ENCODE measurements at places on chromosomes 7 and 10.

DNA sequence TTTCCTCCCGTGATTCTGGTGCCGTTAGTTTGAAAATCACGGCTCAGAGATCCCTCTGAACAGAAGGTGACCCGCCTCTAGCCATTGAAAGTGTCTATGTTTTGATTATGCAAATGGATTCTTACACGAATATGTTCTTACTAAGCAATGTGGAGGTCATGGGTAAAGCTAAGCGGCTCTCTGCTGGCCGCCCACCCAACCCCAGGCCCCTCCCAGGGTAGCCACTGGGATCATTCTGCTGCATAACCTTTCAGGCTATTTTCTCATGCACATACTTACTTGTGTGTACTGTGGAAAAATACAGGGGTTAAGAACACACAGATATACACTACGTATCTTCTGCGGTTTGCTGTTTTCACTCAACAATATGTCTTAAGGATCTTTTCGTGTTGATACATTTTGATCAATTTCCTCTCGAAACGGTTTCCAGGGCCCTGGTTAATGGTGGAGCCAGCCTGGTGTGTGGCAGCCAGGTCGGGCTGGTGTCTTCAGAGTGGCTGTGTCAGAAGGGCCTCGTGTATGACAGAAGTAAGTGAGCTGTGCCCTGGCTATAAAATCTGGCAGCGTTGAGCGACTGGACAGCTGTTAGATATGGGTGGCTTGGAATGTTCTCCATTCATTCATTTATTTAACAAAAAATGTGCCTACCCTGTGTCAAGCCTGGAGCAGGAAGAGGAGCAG, 29.9 kb downstream of the ZNF783 start:
- DNase-seq = no peak

DNA sequence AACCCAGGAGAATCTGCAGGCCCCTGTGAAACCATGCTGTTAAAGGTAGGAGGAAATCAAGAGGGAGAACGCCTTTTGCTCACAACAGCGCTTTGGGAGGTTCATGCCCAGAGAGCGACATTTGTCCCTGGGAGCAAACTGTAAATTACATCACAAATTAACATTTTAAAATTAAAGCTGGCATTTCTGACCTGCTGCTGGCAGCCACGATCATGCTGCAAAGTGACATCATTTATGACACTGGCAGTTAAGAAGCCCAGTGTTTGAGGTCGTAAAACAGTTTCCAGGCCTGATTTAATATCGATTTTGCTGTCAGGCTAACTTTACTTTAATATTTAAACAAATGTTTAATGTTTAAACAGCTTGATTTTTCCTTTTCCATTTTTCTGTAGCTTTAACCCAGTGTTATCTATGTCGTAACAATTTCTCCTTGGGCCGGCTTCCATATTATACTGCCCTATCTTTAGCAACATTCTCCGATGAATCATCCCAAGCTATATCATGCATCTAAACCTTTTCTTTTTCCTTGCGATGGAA, 86.5 kb upstream of the NPVF start:
- DNase-seq = no peak

- DNase-seq = no peak
Observed at GRCh38 chr7:27723085-27723484, 16.9 kb upstream of the TAX1BP1 start.

DNA sequence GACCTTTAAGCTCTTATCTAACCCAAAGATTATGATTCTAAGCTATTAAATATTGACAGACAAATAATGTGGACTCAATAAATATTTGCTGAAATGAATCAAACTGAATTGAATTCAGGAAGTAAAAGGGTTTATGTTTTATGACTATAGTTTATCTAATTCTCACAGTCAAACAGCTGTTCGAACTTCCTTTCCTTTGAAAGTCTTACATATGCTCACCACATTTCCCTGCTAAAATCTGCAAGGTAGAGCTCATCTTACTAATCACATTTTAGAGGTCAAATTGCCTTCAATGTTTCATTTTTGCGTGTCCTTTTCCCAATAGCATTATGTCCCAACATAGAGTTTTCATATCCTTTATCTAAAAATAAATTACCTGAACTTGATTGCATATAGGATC, 154.9 kb upstream of the PPP1R3A start:
- DNase-seq = no peak

DNA sequence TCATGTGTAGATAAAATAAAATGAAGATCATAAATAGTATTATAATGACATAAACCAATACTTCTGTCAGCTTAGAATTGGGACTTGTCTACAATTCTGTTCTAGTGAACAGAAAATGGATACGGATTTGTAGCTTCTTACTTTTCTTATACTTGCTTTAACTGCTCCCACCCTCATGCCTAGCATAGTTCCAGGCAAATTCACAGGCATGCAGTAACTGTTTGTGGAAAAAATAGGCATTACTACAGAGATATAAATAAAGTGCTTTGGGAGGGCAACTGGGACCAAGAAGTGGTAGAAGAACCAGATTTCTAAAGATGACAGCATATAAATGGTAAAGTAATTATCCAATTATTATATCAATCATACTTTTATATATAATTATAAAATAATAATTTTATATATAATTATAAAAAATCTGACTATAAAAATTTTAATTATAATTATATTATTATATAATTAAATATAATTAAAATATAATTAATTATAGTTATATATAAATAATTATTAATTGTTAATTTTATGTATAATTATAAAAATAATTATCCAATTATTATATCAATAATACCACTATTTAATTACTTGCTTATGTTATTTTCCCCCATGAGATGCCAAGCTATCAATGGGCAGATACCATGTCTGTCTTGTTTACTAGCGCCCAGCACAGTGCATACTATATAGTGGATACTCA, 144.1 kb downstream of the NOC3L start:
- DNase-seq = no peak
